COR-L47 (cell line): ENCODE measurements at places on chromosomes 11 and 22.

GRCh38 chr11:35589281-35589680 is 29.0 kb upstream of the FJX1 start:
- no peak for DNase-seq

- no peak for DNase-seq
These were observed 333.4 kb upstream of the B3GAT1 start for GRCh38 chr11:134745456-134745855.

DNA sequence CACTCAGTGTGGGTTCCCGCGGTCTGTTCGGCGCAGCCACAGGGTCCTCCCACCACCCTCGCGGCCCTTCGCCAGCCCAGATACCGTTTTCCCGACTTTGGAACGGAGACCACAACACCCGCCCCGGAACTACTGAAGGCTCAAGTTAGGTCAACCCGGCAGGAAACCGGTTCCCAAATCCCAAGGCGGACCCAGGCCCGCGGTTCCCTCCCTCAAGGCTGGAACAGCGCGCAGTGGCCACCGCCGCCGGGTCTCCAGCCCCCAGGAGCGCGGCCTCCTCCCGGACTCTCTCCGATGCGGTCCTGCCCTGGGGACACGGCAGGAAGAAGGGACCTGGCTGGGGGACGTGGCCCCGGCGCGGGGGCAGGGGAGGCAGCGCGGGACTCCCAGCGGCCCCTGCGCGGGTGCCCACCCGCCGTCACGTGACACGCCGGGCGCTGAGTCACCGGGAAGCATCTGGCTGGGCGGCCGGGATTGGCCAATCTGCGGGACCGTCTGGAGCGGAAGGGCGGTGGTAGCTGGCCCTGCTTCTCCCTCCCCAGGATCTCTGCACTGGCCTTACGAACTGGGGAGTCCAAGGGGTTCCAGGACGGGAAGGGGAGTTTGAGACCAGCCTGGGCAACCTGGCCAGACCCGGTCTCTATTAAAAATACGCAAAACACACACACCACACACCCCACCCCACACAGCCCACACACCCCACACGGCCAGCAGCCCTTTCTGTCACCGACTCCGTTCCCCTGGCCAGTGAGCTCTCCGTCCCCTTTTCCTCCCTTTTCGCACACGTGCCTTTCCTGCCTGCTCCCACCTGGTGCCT is 21.5 kb upstream of the MALAT1 start:
- DNase-seq = peak; percentile 90

DNA sequence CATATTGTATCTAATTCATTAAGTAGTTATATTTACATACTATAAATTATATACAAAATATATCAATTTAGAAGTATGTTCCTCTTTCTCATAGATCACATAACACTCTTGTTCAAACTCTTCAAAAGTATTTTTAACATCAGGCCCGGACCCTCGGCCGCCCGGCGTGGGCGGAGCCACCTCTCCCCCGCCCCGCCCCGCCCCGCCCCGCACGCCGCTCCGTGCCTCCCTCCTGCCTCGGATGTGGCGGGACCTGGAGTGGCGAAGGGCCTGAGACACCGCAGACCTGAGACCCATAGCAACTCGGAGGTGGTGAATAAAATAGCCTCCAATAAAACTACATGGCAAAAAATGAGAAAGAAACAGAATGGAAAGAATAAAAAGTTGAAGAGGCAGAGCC is 105.9 kb upstream of the BDNF start:
- no peak for DNase-seq

DNA sequence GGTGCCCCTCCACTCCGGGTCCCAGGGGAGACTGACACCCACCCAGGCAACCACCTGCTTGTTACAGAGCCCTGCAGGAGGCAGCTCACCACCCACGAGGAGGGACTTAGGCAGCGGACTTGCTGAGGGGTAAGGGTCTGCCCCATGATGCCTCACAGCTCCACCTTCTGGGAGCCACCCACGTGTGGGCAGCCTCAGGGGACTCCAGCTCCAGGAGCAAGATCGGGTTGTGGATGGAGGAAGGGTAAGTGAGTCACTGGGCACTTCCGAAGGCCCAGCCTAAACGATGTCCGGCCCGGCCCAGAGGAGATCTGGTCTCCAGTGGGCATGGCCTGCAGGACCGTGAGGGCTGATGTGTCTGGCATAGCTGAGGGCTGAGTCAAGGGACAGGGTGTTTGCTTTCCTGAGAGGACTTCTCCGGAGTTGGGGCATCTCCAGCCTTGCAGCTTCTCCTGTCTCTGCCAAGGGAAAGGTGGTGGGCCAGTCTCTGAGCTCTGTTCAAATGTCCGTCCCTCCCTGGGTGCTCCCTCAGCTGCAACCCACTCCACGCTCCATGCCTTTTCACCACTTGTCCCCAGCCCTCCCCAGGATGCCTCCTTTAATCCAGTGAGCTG is 32.3 kb upstream of the P2RY2 start:
- no peak for DNase-seq

DNA sequence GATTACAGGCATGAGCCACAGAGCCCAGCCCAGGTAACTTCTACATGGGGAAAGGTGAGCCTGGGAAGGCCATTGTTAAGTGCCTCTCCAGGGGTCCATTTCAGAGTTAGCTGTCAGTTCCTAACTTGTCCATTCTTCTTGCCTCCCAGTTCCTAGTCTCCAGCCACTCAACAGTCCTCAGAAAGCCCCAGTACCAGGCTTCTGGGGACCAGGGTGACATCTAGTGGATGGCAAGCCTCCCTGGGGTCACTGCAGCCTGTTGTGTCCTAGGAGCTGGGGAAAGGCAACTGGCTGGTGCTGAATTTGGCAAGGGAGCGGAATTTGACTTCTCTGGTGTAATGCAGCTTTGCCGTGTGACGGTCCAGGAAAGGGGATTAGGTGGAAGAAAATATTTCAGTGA is 2.1 kb downstream of the LGALS12 start:
- no peak for DNase-seq
